Stimulated activated CD4-positive, alpha-beta T cell treated with anti-CD3 and anti-CD28 coated beads, Interleukin-12 subunit alpha, Interleukin-12 subunit beta, amount 100 ng/mL, for 4 hours (primary cell): ENCODE measurements at places on chromosomes 3 and 15.

GRCh38 chr15:36753173-36753572 lies 173.7 kb downstream of the CDIN1 start:
- no peak for DNase-seq

DNA sequence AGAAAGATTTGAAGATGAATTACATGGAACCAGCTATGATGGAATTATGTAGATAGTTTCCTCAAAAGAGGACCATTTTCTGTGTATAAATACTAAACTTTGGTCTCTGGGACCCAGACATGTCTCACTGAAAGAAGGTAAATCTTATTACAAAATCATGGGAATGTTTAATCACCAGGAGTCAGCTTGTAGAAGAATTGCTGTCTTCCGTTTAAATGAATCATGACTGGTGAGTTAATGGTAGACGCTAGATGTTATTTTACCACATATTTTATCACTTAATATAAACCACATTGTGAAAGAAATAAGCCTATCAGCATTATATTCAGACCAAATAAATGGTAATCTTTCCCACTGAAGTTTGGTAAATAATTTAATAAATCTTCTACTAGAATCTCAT lies 322.3 kb upstream of the SUCLG2 start:
- no peak for DNase-seq

DNA sequence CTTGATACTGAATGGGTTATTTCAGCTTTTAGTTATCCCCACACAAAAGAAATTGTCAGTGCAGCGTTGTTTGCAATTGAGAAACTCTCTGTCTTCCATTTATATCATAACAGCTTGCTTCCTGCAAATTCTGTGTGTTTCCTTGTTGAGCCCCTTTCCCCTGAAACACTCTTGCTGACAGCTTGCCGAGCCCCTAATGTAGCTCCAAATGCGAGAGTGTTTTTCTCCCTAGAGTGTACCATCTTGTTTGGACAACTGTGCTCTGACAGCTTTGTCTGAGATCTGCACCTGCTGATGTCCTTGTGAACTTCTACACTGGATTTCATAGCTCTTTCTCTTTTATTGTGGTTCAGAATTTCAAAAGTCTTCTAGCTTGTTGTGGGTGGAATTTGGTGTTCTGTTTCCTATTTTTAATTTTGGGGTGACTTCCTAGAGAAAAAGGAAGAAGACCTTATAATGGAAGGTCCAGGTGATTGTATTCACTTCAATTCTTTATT lies 343.5 kb downstream of the PDCD6IP start:
- DNase-seq, result no peak

DNA sequence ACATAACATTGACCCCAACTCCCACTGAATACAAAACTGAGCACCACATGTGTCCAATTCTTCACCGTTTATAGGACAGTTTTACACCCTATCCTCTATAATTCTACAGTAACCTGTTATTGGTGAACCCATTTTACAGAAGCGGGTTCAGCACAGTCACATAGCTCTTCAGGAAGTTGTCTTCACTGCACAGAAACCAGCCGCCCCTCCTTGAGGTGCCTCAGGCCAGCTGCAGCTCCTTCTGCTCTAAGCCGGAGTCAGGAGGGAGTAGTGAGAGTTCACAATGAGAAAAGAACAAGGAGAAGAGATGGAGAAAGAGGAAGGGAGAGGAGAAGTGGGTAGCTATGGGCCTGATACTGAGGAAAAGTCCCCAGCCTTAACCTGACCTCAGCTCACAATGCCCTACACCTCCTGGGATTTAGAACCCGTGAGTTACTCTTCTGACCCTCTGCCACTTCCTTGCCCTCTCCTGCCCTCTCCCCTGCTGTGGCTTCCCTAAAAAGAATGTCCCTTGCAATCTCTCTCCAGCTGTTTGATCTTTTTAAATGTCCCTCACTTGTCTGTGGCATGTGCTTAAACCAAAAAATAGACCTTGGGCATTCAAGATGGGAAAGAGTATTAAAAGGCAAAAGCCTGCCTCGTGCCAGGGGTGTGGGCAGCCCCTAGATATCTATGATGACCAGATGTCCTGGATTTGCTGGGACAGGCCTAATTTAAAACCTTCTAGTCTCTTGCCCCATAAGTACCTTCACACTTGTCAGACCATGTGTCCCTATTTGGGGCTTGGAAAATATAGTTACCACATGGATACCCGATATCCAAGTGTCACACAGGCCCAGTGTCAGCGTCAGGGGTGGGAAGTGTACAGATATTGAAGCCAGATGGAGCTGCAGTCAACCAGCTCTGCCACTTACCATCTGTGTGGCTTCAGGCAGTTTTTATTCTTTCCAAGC lies 71.3 kb upstream of the HES1 start:
- no peak for DNase-seq

DNA sequence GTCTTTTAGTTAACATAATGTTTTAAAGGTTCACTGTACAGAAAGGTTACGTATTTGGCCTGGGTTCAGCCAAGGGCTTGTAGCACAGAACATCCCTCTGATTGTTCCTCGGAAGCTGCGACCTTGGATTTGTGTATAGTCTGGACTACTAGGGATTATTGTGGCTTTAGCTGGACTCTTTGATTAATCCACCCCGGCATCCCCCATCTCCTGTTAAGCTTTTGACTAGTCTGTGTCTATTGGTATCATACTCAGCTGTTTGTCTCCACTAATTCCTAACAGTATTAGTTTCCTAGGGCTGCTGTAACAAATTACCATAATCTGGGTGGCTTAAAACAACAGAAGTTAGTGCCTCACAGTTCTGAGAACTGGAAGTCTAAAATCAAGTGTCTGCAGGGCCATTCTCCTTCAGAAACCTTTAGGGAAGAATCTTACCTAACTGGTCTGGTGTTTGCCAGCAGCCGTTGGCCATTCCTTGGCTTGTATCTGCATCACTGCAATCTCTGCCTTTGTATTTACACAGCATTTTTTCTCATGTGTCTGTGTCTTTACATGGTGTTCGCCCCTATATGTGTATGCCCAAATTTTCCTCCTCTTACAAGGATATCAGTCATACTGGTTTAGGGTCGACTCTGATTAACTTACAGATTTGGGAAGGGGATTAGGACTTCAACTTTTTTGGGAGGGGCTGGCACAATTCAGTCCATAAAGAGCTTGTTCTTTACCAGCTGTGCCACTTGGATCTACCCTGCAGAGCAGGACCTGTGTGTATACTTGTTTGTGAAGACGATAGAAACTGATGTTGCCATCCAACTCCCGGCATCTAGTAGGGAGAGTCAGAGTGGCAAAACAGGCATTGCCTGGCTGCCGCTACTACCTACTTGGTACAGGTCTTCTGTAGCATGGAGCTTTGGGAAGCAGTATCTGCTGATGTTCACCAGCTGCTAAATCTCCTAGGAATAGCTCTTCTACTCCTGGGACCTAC lies 117.8 kb downstream of the UBE2E2 start:
- DNase-seq, result no peak

DNA sequence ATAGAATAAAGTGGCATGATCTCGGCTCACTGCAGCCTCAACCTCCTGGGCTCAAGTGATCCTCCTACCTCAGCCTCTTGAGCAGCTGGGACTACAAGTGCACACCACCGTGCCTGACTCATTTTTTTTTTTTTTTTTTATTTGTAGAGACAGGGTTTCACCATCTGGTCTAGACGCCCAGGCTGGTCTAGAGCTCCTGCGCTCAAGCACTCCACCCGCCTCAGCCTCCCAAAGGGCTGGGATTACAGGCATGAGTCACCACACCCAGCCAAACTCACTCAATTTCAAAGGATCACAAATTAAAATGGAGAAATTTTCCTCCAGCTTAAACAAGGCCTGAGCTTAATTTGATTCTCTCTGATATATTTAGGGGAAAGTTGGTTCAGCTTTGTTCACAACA lies 27.3 kb upstream of the NMB start:
- DNase-seq, result no peak

- no peak for DNase-seq
Observed at GRCh38 chr3:12916159-12916558, 74.8 kb upstream of the RPL32 start.

DNA sequence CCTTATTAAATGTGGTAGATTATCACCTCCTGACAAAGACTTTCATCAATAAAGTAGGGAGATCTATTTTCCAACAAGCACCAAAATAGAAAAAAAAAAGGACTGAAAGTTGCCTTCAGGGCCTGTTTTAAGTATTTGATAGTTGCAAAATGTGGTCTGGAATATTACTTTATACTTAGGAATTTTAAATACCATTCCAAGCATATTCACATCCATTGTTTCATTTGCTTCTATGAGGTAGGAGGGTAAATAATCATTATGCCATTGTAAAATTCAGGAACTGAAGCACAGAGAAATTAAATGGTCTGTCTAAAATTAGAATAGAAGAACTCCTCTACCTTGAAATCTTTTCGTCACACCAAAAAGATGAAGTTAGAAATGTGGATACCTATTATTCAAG lies 110.0 kb downstream of the TMCC1 start:
- no peak for DNase-seq

GRCh38 chr3:175346573-175347356 lies 487.6 kb downstream of the NAALADL2 start:
- no peak for DNase-seq

- no peak for DNase-seq
Observed at GRCh38 chr3:151866711-151867410, 6.6 kb upstream of the SUCNR1 start.
